ENCODE measurements at places on chromosomes 6 and 20.

DNA sequence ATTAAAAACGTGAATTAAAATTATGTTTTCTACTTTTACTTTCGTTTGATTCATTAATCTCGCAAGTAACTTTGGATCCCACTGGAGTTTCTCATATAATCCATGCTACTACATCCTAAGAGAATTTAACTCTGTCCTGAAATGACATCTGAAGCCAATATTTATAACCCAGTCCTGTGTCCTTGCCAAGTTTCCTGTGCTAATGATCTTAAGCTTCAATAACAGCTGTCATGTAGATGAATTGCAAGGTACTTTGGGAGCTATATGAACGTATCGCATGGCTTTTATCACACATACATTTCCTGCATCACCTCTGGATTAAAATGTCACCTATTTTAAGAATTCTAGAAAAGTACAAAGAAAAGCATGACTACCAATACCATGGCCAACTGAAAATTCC lies 833.8 kb upstream of the CITED2 start:
- no peak for DNase-seq

DNA sequence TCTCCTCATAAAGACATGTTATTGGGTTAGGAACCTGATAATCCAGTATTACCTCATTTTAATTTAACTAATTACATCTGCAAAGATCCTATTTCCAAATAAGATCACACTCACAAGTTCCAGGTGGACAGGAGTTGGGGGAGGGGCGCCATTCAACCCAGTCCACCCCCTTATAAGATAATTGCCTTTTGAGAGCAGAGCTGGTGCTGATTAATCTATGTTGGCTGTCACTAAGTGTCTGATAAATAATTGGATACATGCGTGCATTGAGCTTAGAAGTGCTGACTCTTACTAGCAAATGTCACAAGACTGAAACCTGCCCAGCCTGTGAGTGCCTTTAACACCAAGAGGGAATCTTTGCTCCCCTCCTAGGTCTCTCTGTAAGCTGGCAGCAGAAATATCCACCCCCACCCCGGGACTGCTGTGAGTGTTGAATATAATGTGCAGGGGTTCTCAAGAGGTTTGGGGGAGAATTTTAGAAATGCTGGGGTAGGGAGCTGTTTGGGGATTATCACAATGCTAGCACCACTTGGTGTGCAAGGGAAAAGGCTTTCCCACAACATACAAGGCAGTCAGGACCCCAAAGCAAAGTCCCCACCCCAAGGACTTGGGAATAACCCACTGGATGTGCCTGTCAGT lies 87.5 kb downstream of the ANKRD60 start:
- DNase-seq, result no peak

DNA sequence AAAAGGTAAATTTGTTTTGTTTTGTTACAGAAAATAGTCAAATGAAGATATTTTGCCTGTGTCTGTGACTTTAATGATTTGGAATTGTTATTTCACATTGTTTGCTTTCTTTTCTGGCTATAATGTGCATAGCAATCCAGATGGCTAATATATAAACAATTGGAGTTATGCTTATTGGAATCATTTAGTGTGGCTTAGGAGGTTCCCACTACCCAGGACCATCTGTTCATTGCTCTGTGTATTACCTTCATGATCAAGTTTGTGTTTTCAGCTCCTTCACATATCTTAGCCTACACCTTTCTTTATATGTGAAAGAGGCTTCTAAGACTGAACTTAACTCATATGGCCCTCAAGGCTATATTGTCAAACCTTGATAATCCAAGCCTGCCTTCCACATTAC lies 232.9 kb downstream of the BCKDHB start:
- DNase-seq, result no peak

GRCh38 chr20:5913166-5913565 lies 37.2 kb downstream of the TRMT6 start:
- peak; percentile 56 for DNase-seq

GRCh38 chr6:5302220-5302946 lies 41.1 kb downstream of the FARS2 start:
- no peak for DNase-seq

- no peak for DNase-seq
Measured at GRCh38 chr20:934186-934840, 18.2 kb upstream of the ANGPT4 start.
